Placental pericyte (primary cell): ENCODE measurements at places on chromosomes 3 and 15. TPM values are rescaled to one million over a fixed set of nuclear protein-coding genes. Genes with fewer than 3 reads are reported as not detected.

The AGTR1 gene
- total RNA-seq: 0.22 and 11.9 TPM in 2 replicates

The DCBLD2 gene
- 132 and 703 TPM in 2 replicates for total RNA-seq

The SRP14 gene
- 101 and 131 TPM in 2 replicates for total RNA-seq

The MAGI1 gene
- total RNA-seq: 18.6 and 25.6 TPM in 2 replicates

The SLC28A2 gene
- total RNA-seq: not detected in 2 replicates

The APPL1 gene
- total RNA-seq: 18.8 and 55.5 TPM in 2 replicates

The REC114 gene
- total RNA-seq: not detected in 2 replicates

The SNTN gene
- not detected in 2 replicates for total RNA-seq

The MYO9A gene
- total RNA-seq: 35.5 and 41.9 TPM in 2 replicates

The LRRC2 gene
- total RNA-seq: 1.4 and 6.6 TPM in 2 replicates

The FETUB gene
- not detected in 2 replicates for total RNA-seq

The HHATL gene
- not detected in 2 replicates for total RNA-seq
